ENCODE measurements at places on chromosomes 16 and 17.

DNA sequence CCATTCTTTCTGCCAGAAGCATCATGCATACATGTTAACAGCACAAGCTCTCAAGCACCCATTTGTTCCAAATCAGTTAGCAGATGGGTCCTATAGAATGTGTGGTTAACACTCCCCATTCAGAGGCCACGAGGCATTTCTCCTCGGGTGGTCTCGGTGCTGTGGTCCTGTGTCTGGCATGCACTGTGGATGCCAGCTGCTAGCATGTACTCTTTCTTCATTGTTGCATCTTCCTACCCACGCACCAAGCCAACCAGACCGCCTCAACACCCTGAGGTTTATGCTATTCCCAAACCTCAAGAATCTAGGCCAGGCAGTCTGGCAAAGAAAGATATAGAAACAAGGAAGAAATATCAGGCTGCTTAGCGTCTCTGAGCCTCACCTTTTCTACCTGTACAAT lies 27.8 kb upstream of the MRTFB start:
- no peak for DNase-seq

GRCh38 chr16:1918351-1919326 lies at the start of gene HS3ST6:
Gene HS3ST6, minus strand, starts transcription at chr16:1918415. Its CDS starts 92 bp downstream, at chr16:1918323.
- DNase-seq, result no peak

DNA sequence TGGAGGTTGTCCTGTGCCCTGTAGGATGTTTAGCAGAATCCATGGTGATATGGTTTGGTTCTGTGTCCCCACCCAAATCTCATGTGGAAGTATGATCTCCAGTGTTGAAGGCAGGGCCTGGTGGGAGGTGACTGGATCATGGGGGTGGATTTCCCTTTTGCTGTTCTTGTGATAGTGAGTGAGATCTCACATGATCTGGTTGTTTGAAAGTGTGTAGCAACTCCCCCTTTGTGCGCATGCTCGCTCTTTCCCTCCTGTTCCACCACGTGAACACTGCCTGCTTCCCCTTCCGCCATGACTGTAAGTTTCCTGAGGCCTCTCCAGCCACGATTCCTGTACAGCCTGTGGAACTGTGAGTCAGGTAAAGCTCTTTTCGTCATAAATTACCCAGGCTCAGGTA lies 61.9 kb downstream of the ARHGAP17 start:
- no peak for DNase-seq

DNA sequence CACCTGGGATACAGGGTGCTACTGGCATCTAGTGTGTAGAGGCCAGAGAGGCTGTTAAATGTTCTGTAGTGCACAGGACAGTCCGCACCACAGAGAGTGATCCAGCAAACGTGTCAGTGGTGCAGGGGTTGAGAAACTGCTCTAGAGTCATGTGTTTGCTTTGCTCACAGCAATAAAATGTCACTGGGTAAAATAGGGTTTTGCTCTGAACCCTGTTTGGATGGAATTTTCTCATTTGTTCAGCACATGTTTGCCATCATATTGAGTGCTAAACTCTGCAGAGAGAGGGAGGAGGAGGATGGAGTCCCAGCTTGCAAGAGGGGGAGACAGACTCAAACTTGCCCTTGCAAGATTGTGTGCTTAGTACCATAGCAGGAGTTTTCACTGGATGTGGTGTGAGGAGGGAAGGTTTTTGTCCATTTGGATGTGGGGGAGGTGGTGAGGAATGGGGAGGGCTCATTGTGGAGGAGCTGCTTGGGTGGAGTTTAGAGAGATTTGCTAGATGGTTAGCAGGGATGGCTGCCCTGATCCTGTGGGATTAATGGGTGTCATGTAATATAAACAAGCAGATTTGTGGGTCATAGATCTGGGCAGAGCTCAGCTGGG lies 11.8 kb downstream of the PLCG2 start:
- no peak for DNase-seq

GRCh38 chr16:83532634-83533033 lies 275.1 kb upstream of the HSBP1 start:
- DNase-seq, result no peak

DNA sequence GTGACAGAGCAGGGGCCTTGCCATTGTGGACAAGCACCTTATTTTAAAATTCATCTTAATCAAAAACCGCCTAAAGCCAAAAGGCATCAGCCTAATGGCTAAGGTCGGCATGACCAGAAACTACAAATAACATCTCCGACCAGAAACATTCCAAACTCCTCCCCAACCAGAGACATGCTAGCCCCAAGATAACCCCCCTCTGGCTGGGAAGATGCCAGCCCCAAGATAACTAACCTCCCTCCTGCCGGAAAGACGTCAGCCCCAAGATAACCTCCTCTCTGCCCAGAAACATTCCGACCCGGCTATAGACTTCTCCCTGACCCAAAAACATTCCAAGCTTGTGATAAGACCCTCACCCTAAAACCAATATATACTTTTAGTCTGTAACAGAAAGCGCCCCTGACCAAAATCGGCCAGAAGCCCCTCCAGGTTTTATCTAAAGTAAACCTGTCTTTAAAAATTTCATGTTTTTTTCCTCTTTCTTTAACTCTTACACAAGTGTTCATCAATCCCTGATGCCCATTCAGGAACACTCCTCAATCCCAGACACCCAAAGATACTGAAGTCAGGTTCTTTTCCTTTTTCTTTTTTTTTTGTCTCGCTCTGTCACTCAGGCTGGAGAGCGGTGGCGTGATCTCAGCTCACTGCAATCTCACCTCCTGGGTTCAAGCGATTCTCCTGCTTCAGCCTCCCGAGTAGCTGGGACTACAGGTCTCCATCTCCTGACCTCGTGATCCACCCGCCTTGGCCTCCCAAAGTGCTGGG lies 32.7 kb downstream of the TLE7 start:
- no peak for DNase-seq

DNA sequence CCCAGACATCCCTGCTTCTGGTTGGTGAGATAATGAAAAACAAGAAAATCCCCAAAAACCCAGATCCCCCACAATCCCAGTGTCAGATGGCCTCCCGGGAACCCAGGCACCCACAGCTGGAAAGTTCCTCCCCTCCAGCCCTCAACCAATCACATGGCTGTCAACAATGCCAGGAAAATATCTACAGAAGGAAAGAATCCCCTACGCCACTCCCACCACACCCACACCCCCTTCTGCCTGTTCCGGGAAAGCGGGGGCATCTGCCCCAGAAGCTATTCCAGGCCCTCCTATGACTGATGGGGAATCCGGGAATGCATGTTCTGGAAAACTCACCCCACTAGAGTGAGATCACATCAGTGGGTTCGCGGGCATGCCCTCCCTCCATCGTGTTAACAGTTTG lies 1.8 kb downstream of the TMEM95 start:
- no peak for DNase-seq

DNA sequence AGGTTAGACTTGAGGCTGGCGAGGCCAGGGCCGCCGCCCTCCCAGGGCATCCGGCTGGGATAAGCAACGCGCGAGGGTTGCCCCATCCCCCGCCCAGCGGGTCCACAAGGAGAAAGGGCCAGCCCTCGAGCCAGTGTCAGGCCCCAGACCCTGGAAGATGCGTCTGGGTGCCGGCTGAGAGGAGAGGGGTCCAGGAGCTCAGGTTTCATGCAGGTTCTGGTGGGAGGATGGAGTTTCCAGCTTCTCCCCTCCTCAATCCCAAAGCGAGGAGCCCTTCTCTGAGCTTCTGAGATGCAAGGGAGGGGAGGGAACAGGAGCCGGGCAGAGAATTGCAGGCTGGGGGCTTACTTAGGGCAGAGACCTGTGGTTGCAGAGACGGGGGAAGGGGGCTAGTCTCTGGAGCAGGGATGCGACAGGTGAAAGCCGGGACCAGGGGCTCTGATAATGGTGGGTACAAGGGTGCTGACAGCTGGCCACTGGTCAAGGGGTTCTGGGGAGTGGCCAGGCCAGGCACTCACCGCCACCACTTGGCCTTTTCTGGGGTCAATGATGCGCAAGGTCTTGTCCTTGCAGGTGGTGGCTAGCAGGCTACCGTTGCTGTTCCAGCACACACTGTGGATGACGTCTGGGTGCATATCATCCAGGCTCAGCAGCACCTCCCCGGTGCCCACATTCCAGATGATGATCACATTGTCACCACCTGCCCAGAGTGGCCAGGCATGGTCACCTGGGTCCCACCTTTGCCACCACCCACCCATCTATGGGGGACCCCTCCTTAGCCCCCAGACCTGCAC lies 4.2 kb downstream of the CORO6 start:
- no peak for DNase-seq

DNA sequence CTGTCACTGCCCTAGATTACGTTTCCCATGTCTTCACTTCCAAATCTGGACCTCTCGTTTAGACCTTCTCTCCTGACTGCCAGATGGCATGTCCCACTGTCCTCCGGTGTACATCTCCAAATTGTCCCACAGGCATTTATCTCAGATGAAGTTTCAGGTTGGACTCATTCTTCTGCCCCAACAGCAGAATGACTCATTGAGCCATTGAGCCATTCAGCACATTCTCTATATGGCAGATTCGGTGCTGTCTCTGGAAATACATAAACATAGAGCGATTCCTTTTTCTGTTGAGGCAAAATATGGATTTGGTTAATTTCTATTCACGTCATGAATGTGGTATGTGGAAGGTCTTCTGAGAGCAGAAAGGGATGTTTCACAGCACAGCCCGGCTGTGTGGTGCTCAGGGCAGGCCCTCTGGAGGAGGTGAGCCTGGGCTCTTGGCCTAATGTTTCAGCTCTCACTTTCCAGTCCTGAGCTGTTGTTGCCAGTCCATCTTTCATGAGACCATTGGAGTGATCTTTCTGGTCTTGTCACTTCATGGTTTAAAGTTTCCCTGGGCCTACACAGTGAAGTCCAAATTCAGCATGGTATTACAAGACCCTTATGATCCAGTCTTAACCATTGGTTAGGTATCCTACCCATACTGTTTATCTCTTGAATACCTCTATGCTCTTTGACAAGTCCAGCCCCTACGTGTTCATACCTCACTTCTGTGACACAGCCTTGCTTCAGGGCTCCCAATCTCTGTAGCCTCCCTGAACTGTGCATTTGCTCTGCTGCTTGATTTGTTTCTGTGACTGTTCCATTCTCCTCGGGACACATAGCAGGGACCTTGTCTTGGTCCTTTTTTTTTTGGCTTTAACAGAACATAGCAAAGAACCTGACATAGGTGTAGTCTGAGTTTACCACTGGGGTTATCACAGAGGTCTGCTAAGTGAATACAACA lies 15.9 kb downstream of the HAPSTR1 start:
- no peak for DNase-seq

DNA sequence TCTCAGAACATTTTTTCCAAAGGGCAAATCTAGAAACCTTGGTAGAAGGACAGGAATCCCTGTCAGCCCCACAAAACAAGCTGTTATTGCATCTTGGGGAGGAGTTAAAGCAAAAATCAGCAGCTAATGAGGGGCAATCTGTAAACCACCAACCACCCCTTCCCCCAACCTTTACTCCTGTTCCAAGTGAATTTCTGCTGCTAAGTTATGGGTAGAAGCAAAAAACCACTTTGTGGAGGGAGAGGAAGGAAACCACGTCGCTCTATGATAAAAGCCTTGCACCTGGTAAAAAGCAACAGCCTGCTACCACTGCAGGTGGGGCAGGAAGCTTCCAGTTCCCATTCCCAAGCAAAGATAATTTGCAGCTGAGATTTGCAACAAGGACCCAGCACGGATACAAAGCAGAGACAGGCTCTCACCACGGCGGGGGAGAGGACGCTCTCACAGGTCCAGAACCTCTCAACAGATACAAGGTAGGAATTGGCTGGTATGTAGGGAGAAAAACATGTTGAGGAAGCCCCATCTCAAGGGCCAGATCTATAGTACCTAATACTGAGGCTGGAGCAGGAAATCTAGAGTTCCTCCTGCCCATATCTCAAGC lies 10.7 kb downstream of the ABCA8 start:
- DNase-seq, result no peak

DNA sequence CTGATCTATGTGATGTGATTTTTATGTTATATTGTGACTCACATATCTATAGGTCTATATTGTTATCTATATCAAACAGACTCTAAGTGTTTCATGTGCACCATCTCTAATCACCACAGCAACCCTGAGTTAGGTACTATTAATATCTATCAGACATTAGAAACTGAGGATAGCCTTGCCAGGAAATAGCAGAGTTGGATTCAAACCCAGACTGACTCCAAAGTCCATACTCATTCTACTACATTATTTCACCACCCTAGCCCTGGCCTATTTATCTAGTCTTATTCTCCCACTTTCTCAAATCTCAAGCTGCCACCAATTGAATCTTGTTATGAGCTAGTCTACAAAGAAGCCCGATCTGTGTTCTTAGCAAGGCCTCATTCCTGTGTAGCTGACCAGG lies 65.4 kb upstream of the GNAO1 start:
- no peak for DNase-seq

DNA sequence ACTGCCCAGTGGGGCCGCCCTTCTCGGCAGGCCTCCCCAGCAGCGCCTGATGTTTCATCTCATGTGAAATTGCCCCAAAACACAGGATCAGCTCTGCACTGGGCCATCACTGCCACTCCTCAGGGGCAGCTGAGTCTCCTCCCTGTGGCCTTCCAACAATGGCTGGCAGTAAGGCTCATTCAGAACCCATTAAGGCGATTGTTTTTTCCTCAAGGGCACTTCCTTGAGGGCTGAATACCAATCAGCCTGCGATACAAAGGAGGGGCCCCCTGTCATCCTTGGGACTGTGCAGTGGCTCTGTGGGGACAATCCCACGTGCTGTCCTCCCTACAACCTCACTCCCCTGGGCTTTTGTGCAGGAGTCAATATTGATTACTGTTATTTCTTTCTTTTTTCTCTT lies 47.5 kb downstream of the XYLT1 start:
- no peak for DNase-seq
